ENCODE measurements at places on chromosomes 3 and 15.

DNA sequence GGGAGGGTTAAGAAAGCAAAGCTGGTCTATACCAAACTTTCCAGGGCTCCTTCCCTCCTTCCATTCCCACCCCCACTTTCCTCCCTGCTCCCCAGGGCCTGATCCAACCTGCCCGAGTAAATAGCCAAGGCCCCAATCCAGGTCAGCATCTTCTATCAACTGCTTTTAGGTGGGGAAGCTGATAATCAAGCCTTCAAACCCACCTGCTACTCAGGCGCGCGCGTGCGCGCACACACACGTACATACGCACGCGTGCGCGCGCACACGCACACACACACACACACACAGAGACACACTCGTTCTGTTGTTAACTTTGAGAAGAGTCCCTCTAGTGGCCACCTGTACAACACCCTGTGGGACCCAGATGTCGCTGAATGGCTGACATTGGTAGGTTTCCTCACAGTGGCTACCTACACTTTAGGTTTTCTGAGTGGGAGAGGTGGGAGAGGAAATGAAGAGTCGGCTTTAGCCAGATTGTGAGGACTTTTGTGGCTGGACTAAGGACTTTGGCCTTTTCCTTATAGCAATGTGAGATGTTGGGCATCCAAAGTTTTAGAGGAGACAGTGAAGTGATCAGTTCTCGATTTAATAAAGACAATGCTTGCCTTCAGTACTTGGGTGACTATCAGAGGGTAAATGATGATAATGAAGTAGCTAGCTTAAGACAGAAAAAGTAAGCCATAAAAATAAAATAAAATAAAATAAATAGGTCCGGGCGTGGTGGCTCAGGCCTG, 179.9 kb upstream of the C2CD4B start:
- DNase-seq, result peak; percentile 6

DNA sequence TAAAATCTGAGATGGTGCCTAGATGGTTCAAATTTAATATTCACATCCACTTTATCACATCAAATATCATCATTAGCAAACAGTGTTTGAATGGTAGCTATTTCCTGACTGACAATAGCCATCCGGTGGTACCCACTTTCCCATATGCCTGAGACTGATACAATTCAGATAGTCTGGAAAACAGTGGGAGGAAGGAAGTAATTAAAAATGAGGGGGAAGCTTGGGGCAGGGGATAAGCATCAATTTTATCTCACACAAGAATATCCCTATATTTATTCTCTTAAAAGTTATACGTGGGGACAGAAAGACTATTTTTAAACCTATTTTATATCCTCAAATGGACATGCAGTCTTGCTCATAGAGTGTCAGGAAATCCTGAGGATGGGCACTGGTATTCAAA, 122.5 kb upstream of the GAP43 start:
- no peak for DNase-seq

DNA sequence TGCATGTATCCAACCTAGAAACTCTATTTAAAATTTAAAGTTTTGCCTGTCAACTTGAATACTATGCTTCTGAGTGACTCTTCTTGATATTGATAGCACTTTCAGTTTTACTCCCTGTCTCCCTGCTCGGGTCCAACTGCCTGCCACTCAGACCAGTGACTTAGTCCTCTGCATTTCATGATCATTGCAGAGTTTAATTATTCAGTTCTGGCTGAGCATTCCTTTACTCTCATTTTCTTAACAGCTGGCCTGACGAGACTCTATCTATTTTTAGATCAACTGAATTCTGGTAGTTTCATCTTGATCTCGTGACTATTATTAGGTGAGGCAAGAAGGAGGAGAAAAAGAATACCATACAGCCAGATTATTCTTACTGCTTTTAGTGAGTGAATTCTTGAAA, 617.4 kb downstream of the SI start:
- no peak for DNase-seq

- DNase-seq, result no peak
Measured at GRCh38 chr3:71724584-71725270, 475 bp downstream of the EIF4E3 start.

DNA sequence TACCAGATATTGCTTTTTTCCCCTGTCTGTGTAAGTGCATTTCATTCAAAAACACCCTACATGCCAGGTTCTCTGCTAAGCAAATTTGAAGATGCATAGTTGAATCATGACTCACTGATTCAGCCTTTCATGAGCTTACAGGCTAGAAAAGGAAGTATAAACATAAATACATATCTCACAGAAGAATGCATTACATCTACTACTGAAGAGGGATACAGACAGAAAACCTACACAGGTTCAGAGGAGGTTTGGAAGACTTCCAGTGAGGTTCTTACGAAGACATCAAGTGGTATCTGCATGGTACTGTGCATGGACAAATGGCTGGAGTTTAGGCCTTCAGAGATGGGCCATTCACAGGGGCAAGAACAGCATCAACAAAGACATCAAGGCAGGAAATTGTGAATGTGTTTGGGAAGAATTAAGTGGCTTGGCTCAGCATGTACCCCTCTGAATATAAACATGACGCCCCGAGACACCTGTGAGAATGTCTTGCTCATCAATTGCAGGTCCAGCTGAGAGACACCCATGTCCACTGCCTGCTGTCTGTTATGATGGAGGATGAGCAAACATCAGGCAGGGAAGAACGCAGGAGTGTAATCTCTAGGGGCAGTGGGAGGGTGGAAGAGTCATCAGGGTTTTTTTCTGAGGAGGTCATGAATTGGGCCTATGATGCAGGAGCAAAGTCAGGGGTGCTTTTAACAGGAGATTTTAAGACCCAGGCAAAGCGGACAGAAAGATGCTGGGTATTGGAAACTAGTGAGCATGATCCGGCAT, 105.1 kb upstream of the GALNT15 start:
- DNase-seq, result no peak

DNA sequence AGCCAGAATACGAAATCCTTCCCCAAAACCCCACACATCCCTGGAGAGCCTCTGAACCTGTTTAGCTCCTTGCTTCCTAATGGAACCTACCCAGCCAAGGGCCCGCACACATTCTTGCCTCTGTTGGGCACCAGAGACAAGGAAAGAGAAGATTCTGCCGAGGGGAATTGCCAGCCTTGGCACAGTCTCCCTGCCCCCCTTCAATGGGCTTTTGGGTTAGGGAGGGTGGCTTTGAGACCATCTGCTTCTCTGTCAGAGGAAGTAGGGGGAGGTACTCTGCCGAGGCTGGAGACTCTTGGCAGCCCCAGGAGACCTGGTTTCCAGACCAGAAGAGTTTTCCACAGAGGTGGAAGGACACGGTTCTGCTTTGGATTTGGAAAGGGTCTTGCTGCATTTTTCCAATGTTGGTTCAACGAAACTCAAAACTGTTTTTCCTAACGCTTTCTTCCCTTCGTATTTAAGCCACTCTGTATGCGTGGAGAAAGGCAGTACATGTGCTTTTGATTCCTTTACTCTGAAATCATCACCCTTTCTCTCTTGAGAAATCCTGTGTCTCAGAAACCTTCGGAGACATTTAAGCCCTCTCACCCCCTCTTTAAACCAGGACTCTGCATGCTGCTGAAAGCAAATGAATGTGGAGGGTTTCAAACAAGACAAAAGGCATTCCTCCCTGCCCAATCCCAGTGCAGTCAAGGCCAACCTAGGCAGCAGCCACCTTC, 78.8 kb upstream of the PRR23C start:
- no peak for DNase-seq

DNA sequence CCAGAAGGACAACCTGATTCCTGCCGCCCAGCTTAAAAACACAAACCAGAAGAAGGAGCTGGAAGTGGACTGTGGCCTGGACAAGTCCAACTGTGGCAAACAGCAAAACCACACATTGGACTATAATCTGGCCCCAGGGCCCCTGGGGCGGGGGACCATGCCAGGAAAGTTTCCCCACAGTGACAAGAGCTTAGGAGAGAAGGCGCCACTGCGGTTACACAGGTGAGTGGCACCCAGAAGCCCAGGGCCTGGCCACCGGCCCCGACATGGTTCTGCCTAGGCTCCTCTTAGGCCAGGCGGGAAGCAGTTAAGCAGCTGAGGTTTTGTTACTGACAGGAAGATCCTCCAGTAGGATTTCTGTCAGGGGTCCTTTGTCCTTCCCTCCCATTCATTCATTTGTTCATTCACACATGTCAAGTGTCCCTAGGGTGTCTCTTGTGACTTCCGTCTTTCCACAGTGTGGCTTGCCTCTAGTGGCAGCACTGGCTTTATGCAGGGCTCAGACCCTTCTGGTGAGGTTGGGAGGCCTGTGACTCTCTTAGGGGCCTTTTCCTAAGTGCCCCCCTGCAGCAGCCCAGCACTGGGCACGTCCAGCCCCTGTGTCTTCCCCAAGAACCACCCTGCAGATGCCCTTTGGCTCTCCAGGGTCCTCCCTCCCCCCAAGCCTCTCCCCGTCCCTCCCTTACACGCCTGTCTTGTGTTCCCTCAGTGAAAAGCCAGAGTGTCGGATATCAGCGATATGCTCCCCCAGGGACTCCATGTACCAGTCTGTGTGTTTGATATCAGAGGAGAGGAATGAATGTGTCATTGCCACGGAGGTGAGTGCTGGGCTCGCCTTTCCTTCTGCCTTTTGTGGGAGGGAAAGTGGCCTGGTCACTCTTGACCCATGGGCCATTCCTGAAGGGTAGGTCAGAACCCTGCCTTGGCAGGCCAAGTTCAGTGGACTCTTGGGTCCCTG, 7.8 kb downstream of the DLL4 start:
- no peak for DNase-seq

DNA sequence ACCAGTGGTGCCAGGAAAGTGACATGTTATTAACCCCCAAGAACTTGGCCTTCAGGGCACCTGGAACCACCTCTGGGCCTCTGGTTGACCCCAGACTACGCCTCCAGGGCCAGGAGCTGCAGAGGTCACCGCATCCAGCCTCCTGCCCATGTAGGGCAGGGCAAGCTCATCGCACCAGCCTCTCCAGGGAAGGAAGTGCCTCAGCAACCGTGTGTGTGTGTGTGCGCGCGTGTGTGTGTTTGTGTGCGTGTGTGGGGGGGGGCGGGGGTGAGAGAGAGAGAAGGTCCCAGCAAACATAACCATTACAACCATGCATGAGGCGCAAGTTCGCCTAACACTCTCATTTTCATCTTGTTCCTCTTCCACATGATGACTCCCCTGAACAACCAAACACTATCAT, 31.8 kb downstream of the RAB6B start:
- no peak for DNase-seq

DNA sequence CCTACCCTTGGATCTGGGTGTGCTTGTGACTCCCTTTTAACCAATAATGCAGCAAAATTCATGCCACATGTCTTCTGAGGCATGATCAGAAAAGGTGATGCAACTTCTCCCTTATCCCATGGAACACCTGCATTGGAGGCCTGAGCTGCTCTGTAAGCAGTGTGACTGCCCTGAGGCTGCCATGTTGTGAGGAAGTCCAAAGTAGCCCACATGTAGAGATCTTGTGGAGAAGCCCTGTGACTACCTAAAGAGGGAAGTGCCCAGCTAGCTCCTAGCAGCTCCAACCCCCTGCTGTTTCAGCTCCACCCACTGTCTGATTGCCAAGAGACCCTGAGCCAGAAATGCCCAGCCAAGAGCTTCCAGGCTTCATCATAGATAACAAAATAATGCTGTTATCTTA, 6.4 kb upstream of the NR1D2 start:
- no peak for DNase-seq

DNA sequence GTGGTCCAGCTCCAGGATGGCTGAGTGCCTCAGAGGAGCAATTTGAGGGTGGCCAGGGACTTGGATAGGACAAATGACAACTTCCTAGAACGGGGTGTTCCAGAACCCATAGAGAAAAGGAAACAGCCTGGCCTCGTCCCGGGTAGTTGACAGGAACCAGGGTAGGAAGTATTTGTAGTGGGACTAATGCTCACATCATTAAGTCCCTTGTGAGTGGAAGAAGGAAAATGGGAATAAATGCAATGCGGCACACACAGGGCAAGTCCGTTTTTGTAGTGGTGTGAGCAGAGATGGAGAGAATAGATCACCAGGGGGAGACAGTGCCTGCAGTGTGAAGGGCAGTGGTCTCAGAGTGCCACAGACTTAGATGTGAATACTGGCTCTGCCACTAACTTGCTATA, 19.6 kb downstream of the TIMP4 start:
- DNase-seq, result no peak

DNA sequence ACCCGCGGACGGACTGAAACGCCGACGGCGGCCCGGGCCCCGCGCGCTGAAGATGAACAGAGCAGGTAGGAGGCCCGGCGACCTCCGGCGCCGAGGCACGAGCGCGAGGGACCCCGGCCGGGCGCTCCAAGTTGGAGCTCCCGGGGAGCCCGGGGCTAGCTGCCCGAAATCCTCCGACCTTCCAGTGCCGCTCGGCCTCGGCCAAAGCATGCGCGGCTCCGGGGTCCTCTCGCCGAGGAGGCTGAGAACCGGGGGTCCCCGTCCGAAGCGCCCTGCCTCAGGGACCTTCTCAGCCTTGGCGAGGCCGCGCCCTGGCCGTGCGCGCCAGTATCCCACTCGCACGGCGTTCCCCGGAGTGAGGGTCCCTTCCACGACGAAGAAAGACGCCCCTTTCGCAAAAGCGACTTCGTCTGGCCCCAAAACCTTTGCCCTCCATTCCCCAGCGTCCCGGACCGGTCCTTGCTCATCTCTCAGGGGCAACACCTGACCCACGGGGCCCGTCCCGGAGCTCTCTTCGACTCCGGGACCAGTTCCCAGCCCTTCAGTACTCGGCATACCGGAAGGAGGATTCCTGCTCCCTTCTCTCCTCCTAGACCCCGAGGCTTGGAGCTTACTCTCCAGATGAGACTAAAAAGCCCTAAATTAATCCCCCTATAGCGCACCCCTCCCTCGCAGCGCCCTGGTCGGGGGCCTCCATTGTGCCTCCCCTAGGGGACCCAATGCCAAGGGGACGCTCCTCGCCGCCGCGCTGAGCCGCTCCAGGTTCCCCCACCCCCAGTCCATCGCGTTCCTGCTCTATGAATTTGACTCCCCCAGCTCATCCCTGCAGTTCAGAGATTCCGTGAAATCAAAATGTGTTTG, 7.7 kb upstream of the FGD5 start:
- no peak for DNase-seq

GRCh38 chr3:108412121-108412750, 98.2 kb downstream of the MYH15 start:
- DNase-seq, result no peak

- no peak for DNase-seq
Measured at GRCh38 chr3:40801284-40801741, 276.6 kb downstream of the ZNF621 start.

DNA sequence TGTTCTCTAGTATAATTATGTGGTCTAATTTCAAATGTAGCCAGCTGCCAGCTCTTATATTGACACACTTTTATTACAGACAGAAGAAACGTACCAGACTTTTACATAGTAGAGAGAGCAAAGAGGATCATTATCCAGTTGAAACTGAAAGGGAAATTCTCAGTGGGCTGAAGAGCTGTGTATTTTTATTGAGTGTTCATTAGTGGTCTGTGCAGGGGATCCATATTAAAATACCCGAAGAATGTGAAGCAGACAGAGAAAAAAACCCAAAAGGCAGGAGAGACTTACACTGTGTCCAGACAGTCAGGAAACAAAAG, 41.3 kb downstream of the MYRIP start:
- no peak for DNase-seq

Data from putamen (tissue), 1 donor.